Stimulated activated CD8-positive, alpha-beta memory T cell treated with anti-CD3 and anti-CD28 coated beads, Interleukin-12 subunit alpha, Interleukin-12 subunit beta, amount 100 ng/mL, for 1 hour (primary cell): ENCODE measurements at places on chromosomes 5 and 9.

DNA sequence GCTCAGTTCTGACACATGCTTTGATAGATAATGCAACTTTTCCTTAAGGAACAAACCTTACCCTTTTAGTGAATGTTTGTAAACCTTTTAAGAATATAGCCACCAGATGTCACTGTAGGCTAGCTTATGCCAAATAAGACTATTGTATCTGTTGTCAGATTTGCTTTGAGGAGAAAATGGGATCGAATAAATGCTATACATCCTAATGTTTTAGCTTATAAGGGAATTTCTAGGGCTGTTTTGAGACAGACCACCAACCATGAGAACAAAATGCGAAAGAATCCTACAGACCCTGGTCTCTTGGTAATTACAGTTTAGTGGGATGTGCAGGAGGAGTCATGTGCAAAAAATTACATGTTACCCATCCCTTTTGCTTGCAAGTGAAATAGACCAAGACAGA is 127.6 kb upstream of the NMUR2 start:
- no peak for DNase-seq

- DNase-seq, result no peak
Observed at GRCh38 chr9:16135968-16136367, 583.1 kb downstream of the CCDC171 start.

- DNase-seq, result no peak
Observed at GRCh38 chr5:171418982-171419687, at the start of gene FGF18. Gene FGF18, plus strand, starts transcription at chr5:171419647. Its CDS starts 553 bp downstream, at chr5:171420200.

- no peak for DNase-seq
Observed at GRCh38 chr5:172852490-172853354, 18.7 kb downstream of the ERGIC1 start.

DNA sequence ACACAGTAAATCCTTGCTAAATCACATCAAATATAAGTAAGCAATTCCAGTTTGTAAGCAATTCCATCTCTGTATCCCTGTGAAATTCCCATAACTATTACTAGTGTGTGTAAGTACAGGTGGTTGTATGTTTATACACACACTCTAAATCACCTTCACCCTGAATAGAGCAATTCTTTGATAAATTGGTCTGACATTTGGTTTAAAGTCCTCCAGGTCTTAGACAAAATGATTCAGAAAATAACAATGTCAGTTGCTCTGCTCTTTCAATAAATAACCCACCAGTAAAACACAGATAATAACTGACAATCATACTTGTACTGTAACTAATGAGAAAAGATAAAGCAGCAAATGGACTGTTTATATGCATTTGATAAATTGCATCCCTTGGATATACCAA is 226.3 kb downstream of the SPOCK1 start:
- DNase-seq, result no peak

DNA sequence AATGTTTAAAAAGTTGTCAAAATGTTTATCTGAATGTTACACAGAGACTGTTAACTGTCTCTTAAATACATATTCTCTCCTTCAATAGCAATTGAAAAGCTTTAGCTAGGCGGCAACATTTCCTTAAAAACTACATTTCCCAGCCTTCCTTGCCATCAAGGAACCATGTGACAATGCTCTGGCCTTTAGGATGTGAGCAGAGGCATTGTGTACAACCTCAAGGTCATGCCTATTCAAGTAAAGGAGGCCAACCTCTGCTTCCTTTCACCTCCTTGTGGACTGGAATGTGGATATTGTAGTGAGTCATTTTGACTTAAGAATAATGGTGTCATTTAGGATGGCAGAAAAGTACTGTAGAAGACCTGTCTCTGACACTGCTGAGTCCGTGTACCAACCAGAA is 23.7 kb upstream of the MROH2B start:
- DNase-seq, result no peak

- no peak for DNase-seq
Observed at GRCh38 chr5:1212271-1212670, 10.9 kb downstream of the SLC6A19 start.

- DNase-seq, result no peak
Observed at GRCh38 chr9:36162211-36162738, 6.9 kb upstream of the CCIN start.

DNA sequence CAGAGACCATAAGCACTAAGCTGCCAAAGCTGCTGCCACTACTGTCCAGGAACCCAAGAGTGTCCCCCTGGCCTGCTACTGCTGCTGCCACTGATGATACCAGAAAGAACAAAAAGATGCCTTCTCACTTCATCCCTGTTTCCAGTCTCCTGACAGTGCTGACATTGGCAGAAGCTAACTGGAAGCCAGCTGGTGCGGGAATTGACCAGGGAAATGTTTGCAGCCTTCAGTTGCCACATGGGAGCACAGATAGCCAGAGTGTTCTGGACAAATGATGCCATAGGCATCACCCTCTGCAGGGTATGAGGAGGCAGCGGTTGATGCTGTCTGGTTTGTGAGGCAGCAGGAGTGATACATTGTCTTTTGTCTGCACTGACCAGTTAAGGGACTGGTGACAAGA is 258.4 kb downstream of the ZSWIM6 start:
- DNase-seq, result no peak

GRCh38 chr9:95108777-95109176 is 208.7 kb downstream of the FANCC start:
- DNase-seq, result no peak

GRCh38 chr5:137254119-137255090 is 244.7 kb downstream of the SPOCK1 start:
- DNase-seq, result no peak
